ENCODE measurements at places on chromosomes 3 and 15.

DNA sequence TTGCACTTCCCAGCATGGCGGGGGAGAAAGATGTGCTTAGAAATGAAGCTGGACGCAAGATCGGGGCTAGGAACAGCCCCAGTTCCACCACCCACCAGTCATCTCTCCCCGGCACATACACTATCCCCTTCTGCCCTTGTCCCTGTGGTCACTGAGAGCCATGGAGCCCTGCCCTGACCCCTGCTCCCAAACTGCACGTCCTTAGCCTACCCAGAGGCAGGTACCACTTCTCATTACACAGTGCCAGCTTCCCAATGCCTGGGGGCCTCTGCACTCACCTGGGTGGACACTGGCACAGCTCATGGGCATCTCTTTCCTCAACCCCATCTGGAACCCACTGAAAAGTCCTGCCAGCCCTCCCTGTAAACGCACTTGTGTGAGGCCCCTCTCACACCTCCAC lies 139.3 kb upstream of the PRR20G start:
- H3K4me3 ChIP-seq = no peak overlapping the region
- no peaks in the 10 kb centered on the region for H3K36me3 ChIP-seq
- H3K4me1 ChIP-seq = peaks cover 3% of the 10 kb centered on the region
- H3K27me3 ChIP-seq = peaks cover 25% of the 10 kb centered on the region
- no peak overlapping the region for H3K27ac ChIP-seq

GRCh38 chr3:130606336-130606735 lies 89.4 kb downstream of the COL6A6 start:
- H3K27ac ChIP-seq = no peak overlapping the region
- H3K4me3 ChIP-seq = no peak overlapping the region
- no peaks in the 10 kb centered on the region for H3K4me1 ChIP-seq
- DNase-seq = no peak
- no peaks in the 10 kb centered on the region for H3K27me3 ChIP-seq

GRCh38 chr3:126552688-126553283 lies 5.9 kb downstream of the C3orf22 start:
- H3K27me3 ChIP-seq = peaks cover 9% of the 10 kb centered on the region
- H3K4me1 ChIP-seq = no peaks in the 10 kb centered on the region
- no peak overlapping the region for H3K4me3 ChIP-seq
- no peaks in the 10 kb centered on the region for H3K36me3 ChIP-seq

DNA sequence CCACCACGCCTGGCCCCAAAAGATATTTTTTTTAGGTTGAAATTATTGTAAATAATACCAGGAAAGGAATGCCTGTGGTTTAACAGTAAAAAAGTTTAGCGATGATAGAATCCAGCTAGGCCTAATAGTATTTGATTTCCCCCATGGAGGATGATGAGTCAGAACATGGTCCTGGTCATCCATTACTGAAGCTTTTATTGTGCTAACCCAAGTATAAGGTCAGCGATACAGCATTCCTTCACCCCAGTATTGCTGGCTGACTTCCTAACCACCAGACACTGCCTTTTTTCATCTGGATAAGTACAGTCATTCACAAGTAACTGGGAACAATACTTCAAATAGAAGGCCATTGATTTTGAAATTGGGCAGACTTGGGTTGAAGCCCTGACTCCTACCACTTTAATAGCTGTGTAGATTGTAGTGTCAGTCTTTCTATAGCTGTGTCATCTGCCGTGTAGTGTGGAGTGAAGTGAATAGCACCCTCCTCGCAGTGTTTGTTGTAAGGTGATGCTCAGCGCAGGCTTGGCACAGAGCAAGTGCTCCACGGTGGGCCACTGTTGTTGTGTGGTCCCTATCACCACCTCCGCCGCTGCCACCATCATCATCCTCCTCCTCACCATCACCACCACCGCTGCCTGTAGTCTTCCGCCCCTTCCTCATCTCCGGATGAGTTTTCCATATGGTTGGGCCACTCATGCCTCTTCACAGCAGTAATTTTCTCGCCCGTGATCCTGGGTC lies 436.0 kb upstream of the TPM1 start:
- no peaks in the 10 kb centered on the region for H3K4me1 ChIP-seq
- H3K36me3 ChIP-seq = no peaks in the 10 kb centered on the region
- no peak for DNase-seq
- H3K27ac ChIP-seq = no peak overlapping the region

GRCh38 chr3:146313031-146313745 lies 62.3 kb upstream of the PLSCR4 start:
- H3K4me3 ChIP-seq = no peak overlapping the region
- H3K27me3 ChIP-seq = peaks cover 6% of the 10 kb centered on the region
- H3K36me3 ChIP-seq = no peaks in the 10 kb centered on the region
- H3K4me1 ChIP-seq = no peaks in the 10 kb centered on the region
- no peak overlapping the region for H3K27ac ChIP-seq
- no peak for DNase-seq

Data from memory B cell (primary cell).